ENCODE measurements at places on chromosomes 16 and 17.

- no peak for DNase-seq
Observed at GRCh38 chr17:77771145-77771544, 187.4 kb upstream of the TNRC6C start.

DNA sequence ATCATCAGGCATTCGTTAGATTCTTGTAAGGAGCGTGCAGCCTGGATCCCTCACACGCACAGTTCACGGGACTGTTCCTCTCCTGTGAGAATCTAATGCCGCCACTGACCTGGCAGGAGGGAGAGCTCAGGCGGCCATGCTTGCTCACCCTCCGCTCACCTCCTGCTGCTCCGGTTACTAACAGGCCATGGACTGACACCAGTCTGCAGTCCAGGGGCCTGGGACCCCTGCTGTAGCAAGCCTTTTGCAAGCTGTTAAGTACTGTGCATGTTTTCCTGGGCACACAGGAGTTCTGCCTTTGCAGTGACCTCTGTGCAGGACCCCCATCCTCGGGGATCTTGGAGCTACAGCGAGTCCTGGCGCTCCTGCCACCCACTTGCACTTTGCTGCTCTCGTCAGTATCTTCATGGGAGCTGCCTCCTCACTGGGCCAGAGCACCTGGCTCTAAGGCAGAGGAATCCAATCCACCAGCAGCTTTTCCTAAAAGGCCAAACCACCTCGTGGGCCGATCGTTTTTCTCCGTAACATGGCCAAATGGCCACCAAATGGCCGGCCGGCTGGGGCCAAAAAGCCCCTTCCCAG is 230.6 kb downstream of the FOXL1 start:
- DNase-seq: no peak

DNA sequence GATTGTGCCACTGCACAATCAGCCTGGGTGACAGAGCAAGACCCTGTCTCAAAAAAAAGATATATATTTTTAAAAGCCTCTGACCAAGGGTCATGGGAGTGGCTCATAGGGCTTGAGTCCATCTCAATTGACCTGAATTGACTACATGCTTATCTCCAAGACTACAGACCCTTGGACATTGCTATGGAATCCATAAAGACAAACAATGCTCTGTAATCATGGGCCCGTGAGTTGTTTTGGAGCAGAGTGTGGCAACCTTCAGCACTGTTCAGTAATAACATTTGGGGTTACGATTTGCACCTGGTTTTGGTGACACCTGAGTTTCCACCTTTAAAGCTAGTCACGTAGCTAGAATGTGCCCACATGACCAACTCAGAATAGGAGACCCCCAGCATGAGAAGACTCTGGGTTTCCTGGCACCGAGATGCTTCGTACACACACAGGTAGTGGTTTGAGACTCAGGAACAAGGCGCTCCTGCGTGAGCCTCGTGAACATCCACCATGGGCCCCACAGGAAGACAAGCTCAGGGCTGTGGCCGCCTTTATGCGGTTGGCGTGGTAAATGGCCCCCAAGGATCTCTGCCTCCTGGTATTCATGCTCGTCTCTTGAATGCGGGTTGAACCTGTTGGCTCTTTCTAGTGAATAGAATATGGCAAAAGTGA is 66.6 kb upstream of the RPH3AL start:
- no peak for DNase-seq

DNA sequence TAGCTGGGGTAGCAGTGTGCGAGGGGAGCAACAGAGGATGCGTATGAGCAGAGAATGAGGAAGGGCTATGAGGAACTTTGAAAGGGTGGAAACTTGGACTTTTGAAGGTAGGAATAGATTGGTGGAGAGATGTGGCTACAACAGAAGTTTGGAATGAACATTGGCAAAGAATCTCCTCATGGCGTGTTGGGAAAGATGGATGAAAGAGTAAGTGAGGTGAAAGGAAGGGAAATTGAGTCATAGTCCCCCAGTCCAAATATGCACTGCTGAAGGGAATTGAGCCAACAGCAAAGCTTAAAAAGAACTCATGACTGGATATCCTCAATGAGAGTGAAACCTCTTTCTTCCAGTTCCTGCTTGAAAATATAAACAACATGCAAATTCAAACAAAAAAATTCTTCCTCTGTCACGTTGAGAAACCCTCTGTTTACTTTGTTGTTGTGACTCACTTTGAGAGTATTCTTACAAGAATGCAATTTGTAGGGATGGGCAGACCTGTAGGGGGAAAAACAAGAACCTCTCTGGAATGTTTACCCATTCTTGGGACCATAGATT is 313.2 kb upstream of the KCNJ16 start:
- DNase-seq: no peak

GRCh38 chr16:87584271-87584670 is 18.0 kb upstream of the JPH3 start:
- no peak for DNase-seq

DNA sequence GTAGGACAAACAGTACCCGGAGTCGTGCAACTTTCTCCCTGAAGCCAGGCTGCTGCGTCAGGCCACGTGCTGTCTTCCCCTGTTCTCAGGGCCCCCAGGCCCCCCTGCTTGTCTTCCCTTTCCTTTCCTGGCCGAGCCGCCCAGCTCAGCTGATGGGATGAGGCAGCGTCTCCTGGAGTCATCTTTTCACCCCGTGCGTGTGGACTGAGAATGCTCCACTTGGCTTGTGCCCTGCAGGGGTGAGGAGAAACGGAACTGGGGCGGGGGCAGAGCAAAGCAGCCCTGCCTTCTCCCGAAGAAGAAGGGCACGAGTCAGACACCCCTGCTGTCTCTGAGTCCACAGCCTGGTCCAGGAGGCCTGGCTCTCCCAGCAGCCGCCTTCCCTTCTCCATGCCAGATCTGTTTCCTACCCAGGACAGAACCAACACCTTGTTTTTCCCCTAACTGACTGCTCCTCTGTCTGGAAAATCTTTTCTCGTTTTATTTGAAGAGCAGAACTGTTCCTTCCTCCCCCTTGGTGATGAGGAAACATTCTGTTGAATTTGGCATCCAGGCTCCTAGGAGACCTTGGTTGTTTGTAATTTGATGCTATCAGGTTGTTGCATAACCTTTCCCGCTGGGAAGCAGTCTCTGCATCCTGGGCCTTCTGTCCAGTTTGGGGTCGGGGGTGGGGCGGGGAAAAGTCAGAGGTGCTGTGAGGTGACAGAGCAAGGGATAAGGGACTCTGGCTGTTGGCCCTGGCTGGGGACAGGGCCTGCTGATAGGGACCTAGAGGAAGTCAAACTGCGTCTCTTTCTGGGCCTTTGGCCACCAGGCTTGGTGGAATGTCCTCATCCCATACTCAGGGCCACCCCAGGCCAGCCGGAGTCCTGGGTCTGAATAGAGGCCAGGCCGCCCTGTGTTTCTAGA is 78.8 kb downstream of the WIPI1 start:
- DNase-seq: peak; percentile 99

DNA sequence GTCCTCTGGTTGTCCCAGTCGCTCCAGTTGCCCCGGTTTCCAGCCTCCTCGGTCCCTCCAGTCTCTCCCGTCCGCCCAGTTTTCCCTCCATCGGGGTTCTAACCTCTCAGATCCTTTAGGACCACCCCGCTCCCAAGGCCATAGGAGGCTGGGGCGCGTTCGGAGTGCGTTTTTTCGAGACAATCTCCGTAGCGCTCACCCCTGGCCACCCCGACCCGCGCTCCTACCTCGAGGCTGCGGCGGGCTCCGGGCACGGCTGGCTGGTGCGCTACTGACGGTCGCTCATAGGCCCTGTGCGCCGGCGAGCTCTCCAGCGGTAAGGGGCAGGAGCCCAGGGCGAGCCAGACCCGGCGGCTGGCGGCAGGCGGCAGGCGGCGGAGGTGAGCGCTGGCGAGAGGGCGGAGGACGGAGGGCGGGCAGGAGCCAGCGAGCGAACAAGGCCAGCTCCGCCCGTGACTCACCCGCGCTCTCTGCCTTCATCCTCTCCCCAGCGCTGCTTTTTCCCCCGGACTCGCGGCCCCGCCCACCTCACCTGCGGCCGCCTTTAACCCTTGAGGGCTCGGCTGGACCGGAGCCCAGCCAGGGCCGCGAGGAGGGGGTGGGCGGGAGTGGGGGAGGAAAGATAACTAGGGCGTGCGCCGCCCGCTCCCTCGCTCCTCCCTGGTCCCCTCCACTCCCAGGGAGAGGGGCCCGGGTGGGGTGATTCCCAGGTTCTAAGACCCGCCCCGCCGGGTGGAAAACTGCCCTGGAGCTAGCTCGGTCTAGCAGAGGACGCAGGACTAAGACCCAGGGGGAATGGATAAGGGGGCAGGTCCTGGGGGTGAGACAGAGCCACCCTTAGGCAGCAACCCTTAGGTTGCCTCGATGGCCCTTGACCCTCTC is at the start of gene SP6:
TSS of gene SP6 (minus strand) at position 472 of the 882 bp plus-strand sequence. CDS start 2,734 bp downstream, outside the sequence.
- DNase-seq: peak; percentile 46

DNA sequence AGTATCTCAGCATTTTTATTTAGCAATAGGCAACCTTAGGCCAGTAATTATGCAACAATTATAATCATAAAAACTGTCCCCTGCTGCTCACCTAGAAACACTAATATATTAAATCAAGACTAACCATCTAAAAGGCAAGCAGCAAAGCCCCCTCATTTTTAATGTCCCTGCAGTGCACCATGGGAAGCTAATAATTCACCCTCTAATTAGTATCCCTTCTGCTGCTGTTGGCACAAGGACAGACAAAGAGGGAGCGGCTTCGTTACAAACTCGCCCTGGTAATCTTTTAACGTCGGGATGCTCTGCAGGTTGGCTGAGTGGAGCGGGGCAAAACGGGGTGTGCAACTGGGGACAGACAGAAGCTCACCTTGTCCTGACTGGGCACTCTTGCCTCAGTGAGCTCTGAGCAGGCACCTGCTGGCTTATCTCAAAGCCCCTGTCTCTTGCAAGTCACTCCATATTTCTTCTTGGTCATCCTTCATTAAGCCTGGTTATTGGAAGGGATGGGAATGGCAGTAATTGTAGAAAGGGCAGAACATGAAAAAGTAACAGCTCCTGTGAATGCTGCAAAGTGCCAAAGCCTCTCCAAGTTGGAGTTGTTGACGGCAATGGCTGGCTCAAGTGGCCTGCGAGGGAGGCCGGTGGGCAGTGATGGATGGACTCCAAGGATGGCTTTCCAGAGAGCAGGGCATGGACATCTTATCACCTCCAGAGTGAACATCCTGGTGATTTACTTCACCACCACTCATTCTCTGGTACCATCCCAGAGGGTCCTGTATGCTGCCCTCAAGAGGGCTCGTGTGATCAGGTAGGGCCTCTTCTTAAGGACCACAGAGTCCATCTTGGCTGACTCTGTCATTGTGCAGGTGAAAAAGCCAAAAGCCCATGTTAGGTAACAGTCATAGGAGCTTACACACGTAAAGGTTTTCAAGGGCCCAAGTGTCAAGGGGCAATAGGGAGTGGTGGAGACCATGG is 219.6 kb upstream of the N4BP1 start:
- DNase-seq: no peak

- no peak for DNase-seq
Observed at GRCh38 chr16:79411357-79411756, 189.2 kb downstream of the MAF start.

GRCh38 chr17:1455291-1455796 is 688 bp downstream of the CRK start:
- DNase-seq: peak; percentile 41

- no peak for DNase-seq
Observed at GRCh38 chr16:75333721-75334163, 82.3 kb upstream of the BCAR1 start.

- DNase-seq: peak; percentile 97
Observed at GRCh38 chr17:3754458-3755334, 31.0 kb downstream of the HASPIN start.

DNA sequence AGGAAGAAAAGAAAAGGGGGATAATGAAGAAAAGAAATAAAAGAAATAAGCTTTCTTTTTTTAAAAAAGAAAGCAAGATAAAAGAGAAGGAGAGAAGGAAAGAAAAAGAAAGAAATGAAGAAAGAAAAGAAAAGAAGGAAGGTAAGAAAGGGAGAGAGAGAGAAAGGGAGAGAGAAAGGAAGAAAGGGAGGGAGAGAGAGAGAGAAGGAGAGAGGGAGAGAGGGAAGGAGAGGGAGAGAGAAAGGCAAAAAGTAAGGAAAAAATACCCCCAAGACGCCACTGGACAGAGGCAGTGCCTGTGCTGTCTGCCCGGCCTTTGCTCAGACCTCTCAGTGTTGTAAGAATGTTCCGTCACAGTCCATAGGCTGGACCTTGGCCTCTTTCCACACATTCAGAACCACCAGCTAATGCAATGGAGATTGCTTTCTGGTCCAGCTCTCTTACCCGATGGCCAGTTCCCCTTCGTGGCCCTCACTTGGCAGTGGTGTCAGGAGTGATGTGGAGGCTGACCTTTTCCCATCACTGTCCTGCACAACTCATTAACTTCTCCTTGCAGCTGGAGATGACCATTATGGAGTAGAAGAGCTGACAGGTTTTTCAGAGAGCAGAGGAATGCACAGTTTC is 14.3 kb upstream of the HNF1B start:
- no peak for DNase-seq

DNA sequence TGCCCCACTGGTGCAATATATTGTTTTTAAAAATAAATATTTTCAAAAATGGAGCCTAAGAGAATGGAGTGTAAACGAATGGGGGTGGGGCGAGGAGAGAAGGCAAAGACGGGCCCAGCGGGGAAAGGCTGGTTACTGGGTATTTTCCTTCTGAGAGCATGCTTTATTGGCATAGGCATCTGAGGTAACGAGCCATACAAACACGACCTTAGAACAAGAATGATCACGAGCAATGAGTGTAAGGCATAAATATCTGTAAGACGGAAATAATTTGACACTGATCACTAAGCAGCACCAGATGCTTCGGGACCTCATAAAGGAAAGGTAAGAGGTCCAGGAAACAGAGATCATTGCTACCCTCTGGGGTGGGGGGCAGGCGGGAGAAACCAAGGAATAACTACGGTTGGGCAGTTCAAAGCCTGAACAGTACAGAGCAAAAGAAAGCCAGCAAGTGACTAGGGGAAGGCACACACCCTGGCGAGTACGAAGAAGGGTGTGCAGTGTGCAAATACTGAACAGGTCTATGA is 959 bp downstream of the SSH2 start:
- no peak for DNase-seq

DNA sequence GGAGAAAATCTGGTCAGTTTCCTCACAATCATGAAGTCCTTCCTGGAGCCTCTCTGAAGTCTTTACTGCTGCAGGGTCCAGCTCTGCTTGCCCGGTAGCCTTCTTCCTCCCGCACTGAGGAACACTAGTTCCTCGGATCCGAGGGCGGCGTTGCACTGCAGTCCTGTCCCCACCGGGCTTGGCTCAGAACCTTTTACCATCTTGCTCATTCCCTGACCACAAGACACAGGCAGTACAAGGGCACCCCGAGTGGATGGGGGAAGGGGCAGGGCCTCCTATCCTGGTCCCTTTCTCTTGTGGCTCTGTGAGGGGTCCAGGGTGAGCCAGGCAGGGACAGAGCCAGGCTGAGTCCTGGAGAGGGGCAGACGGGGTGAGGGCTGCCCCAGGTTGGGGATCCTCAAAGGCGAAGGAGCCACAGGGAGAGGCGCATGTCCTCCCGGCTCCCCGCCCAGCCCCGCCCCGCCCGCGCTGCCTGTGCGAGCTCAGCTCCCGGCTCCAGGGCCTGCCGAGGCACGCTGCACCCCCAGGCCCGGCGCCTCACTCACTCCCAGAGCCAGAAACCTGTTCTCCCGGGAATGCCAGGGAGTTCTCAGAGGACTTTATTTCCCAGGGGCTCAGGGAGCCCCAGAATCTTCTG is 1.5 kb downstream of the FOXN1 start:
- no peak for DNase-seq
